ENCODE measurements at places on chromosomes 1 and 21. TPM values are rescaled to one million over a fixed set of nuclear protein-coding genes. Genes with fewer than 3 reads are reported as not detected.

GRCh38 chr1:204413170-204413535 lies 1.5 kb upstream of the PPP1R15B start:
- DNase-seq: no peak

GRCh38 chr21:32135401-32136363 lies 143.2 kb downstream of the MIS18A start:
- peak; percentile 86 for DNase-seq

- no peak for DNase-seq
These were observed 10.8 kb downstream of the GRHL3 start for GRCh38 chr1:24329797-24330543.

DNA sequence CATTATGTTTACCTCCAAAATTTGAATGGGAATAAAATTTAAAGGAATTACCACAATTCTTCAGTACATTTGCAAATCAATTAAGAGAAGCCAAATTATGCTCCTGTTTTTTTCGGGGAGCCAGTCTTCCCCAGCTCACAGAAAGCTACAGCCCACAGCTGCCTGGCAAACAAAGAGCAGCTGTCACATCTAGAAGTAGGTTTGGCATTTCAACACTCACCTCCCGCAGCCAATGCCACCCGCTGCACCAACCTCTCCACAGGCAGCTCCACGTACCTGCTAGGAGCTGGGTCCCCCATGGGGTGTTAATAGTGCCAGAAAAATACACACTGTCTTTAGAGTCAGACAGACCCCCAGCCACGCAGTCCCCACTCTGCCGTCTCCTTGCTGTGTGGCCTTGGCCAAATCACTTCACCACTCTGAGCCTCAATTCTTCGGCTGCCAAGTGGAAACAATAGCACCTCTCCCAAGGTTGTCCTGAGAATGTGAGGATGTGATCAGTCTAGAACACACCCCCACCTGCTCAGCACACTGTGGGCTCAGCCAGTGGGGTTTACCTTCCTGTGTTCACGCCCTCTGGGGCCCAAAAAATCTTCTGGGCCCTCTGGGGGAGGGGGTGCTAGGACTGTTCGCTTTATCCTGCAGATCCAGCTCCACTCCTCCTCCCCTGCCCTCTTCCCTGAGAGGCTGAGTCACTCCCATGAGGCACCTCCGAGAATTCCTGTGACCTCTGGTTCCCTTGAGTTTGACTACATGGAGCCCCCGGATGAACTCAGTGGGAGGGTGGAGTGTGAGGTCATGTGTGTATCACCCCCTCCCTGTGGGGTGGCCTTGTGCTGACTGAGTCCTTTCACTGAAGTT lies 204.3 kb upstream of the GRIK3 start:
- DNase-seq: peak; percentile 70

Gene MTR
- total RNA-seq: 43.4 TPM

Gene SLC1A7
- 0.99 TPM for total RNA-seq

DNA sequence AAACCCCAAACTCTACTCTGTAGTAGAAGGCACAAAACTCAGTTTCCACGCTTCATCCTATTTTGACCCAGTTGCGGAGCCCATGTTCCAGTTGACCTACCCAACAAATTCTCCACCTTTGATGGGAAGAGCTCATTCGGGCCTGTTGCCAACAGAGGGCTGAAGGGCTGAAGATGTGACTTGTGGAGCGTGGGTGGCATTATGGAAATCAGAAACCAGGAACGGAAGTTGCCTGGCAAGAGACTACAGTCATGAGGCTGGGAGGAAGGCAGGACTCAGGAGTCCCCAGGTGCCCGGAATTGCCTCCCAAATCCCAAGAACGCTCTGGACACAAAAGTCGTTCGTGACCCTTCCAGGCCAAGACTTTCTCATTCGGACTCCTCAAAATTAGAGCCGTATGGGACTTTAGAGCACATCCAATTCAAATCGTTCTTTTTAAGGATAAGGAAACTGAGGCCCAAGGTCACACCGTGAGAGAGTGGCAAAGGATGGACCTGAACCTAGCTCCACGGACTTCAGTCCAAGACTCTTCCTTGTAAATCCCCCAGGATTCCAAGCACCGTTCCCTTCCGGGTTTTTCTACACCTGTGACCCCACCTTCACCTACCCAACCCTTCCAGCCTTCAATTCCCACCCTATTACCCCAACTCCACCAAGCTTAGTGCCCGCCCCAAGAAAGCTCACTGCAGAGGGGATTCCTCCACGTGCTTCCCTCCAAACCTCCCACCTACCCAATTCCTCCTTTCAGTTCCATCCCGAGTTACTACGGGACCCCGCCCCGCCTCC lies 739 bp downstream of the SMG5 start:
- no peak for DNase-seq

DNA sequence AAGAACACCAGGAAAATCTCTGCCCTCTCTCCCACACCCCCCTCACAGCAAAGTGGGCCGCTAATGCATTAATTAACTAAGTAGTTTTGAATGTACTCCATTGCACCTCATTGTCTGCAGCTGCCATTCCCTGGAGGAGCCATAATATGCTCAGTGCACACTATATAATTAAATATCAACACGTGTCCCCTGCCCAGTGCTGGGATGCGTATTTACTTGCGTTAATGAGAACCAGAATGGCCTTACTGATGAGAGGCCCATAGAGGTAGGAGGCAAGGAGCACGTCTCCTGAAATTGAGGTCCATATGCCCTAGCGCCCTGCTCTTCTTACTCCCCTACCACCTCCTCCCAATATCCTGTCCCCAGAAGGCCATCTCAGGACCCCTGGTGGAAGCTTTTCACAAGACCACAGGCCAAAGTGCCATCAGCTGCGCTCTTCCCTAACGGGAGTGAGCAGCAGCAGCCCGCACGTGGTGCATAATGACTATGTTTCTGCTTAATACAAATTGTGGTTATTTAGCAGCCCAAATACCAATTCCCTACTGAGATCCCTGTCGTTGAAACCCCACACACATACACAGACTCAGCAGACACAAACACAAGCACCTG lies 76.8 kb downstream of the PLXNA2 start:
- no peak for DNase-seq

DNA sequence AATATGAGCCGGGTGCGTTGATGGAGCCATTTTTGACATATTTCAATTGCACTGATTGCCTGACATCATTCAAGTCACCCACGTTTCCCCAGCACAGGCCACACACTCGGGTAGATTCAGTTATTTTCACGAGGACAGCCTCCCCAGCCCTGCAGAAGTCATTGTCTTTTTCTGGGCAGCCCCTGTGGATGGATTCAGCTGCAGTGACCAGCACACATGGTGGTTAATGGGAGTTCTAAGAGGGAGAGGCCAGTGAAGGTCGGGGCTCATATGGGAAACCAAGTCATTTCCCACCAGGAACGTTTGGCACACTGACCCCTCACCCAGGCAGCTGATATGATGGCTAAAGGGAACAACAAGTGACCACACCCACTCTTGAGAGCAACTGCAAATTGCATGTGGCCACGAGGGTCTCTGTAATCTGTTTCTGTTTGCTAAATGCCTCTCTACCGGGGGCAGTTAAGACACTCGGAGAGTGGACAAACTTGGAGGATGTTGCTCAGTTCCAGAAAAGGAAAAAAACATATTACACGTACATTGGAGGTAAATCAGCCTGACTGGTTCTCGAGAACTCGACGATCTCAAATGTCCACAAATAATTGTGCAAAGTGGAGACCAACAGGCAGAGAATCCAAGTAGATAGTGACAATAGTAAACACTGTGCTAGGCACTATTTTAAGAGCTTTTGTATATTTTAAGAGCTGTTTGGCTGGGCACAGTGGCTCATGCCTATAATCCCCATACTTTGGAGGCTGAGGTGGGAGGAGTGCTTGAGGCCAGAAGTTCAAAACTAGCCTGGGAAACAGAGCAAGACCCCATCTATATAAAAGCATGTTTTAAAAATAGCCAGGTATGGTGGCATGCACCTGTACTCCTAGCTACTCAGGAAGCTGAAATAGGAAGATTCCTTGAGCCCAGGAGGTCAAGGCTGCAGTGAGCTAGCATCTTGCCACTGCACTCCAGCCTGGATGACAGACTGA lies 167.2 kb upstream of the IRF2BP2 start:
- peak; percentile 94 for DNase-seq

Gene LRRC53
- total RNA-seq: not detected

- DNase-seq: no peak
These were observed 98.1 kb downstream of the ADSS2 start for GRCh38 chr1:244353551-244354091.

Gene TBX19
- total RNA-seq: 2.0 TPM

Gene LCE1E
- not detected for total RNA-seq

Gene CLCA2
- not detected for total RNA-seq
